ENCODE measurements at places on chromosomes 16 and 17. TPM values are rescaled to one million over a fixed set of nuclear protein-coding genes. Genes with fewer than 3 reads are reported as not detected.

CDH16 gene
- total RNA-seq = 1.0 TPM

KRT222 gene
- under 0.01 TPM for total RNA-seq

SERPINF2 gene
- total RNA-seq = 1.5 TPM

ASIC2 gene
- total RNA-seq = not detected

Data from nasal cavity respiratory epithelium epithelial cell of viscerocranial mucosa (primary cell).